LHCN-M2 (cell line): ENCODE measurements at places on chromosomes 1 and 21.

GRCh38 chr1:229152311-229152710, 118.6 kb upstream of the RAB4A start:
- DNase-seq: no peak

- no peak for DNase-seq
These were observed 51.7 kb downstream of the RASSF5 start for GRCh38 chr1:206558794-206559671.

DNA sequence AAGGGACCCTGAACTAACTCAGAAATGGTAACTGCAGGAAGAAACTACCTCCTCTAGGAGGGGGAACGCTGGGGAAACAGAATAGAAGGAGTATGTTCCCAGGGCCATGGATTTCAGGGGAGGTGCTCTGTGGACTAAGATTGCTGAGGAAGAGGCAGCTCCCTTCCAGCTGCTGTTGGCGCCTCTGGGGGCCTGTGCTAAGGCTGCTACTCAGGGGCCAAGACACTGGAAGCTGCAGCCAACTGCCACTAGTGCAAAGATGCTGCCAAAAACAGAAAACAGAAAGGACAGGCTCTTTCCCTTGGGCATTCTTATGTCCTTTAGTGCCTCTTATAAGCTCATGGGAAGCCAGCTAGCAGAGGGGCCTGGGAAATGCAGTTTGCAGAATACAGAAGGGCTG, 58.0 kb upstream of the SGIP1 start:
- no peak for DNase-seq

GRCh38 chr1:58785442-58786058, 1.7 kb upstream of the JUN start:
- peak; percentile 88 for DNase-seq

DNA sequence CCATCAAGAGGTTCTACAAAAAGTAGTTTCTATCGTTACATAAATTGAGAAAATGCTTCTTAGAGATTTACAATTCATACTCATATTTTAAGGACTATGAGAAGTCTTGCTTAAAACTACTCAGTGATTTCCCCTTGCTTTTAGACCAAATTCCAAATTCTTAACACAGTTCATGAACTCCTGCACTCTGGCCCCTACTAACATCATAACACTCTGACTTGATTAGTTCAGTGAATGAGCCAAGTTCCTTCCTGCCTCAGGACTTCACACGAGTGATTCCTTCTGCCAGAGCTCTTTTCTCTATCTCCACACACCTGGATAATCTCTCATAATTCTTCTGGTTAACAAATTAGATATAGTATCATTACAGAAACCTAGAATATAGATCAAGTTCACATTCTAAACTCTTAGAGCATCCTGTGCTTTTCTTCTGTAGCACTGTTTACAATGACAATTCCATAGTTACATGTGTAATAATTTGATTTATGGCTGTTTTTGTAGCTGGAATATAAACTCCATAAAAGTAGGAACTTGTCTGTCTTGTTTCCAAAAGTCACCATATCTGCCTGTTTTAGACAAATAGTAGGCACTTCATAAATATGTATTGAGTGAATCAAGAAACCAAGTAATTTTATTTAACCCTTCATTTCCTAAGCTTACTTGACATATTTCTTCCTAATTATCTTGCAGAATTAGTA, 59.9 kb downstream of the NUF2 start:
- DNase-seq: no peak

DNA sequence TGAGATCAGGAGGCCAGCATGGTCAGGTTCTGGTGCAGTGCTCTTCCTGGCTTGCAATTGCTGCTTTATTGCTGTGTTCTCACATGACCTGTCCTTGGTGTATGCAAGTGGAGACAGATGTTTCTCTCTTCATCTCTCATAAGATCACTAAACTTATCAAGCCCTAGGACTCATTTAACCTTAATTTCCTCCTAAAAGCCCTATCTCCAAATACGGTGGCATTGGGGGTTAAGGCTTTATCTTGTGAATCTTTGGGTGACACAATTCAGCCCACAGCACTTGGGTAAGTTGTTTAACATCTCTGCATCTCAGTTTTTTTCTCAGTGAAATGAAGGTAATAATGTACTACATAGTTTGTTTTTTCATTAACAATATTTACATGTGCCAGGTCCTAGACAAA, 152.4 kb downstream of the RWDD3 start:
- no peak for DNase-seq

- DNase-seq: no peak
These were observed 119.2 kb downstream of the LRIG2 start for GRCh38 chr1:113192242-113192641.

DNA sequence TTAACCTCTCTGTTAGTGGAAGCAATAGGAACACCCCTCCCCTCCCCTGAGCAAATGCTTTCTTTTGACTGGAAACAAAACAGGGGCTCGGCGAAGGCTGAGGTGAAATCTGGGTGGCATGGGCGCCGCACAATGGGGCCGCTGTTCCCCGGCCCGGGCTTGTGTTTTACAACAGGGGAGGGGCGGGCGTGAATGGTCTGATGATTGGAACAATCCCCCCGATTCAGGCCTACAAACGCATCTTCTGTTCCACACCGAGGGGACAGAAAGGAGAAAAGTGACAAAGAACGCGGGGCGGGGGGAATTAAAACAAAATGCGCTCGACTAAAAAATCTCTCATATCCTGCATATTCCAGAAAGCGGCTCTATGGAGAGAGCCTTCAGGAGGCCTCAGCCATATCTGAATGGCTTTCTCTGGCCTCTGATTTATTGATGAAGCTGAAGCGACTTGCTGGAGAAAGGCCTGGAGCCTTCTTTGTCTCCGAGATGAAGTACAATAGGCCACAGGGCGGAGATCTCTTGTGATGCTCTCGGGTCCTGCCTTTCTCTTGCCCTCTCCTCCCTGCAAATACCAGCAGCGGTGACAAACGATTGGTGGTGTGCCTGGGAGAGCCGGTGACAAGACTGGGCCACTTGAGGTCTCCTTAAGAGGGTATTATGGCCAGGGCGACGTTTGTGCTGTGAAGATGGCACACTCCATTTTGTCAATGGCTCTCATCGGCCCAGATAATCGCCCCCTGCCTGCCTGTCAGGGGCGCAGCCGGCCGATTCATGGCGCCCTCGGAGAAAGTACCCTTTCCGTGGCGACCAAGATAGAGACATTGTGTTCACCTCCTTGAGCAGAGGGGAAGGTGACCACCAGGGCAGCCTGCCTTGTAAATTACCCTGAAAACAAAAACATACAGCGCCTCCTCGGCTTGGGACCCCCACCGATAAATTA, 47.1 kb upstream of the OLIG2 start:
- DNase-seq: no peak

DNA sequence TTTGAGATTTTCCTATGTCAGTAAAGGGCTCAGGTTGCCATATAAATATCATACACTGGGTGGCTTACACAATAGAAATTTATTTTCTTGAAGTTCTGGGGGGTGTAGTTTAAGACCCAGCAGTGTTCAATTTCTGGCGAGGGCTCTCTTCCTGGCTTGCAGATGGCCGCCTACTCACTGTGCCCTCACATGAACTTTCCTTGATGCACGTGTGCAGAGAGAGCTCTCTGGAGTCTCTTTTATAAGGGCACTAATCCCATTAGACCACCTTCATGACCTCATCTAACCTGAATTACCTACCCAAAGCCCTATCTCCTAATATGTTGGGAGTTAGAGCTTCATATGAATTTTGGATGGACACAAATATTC, 21.1 kb downstream of the TMEM51 start:
- no peak for DNase-seq

GRCh38 chr21:35578347-35578782, 482.0 kb downstream of the SETD4 start:
- peak; percentile 83 for DNase-seq

DNA sequence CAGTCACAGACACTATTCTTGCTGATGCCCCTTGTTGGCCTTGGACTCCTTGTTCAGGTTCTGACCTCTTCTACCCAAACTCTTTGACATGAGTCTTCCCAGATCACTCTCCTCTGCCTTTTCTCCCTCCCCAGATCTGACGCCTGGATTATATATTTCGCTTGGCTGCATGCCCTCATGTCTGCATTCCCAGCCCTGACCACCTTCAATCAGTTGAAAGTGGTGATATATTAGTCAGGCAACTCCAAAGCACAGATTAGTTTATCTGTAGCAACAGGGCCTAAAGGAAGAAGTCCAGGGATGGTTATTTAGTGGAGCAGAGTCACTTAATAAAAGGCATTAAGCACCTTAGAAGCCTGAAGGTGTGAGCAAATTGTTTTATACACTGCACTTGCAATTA, 110.0 kb upstream of the GUCA2B start:
- no peak for DNase-seq

DNA sequence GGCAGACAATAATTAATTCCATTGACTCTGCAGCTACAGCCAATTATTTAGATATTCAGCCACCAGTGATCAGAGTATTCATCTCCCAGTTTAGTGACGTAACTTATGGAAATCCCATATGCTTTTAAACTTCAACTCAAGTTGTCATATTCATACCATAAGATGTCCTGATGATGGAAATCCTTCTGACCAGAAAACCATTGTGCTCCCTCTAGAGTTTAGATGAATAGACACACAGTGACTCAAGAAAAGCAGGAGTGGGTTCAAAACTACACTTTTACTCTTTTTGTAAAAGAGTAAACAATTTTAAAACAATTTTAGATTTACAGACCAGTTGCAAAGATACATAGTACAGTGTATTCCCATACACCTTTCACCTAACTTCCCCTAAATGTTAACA, 463.7 kb downstream of the KCNT2 start:
- DNase-seq: no peak

- peak; percentile 6 for DNase-seq
These were observed 5.5 kb downstream of the KCNA10 start for GRCh38 chr1:110513511-110513910.

- no peak for DNase-seq
These were observed 5.4 kb upstream of the NUAK2 start for GRCh38 chr1:205326812-205327466.

DNA sequence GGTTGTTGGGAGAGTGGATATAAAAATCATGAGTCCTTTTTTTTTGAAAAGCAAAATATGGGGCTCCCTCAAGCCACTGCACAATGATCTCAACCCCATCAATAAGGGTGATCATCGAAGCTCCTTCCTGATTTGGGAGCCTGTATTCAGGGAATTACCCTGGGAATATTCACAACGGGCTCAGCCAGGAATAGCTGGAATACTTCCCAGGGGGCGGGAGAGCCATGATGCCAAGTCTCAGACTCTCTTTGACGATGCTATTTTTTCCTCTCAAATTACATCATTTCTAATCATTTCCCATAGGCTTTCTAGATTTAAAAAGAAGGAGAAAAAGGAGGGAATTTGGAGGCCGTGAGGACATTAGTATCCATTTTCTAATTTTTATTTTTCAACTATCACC, 18.4 kb downstream of the OLIG1 start:
- DNase-seq: no peak

DNA sequence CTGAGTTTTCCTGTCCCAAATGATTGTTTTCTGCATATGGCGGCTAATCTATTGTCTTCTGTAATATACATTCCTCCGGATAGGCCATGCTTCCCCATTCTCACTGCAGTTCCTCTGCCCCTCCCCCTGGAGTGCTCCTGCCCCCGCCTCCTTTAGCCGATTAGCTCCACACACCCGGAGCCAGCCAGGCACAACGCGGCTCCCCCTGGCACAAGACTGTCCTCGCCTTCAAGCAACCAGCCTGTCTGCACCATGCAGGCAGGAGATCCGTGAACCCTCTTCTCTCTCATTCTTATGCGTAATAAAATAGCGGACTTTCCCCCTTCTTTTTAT, 18.0 kb downstream of the SERTAD4 start:
- DNase-seq: no peak

- peak; percentile 71 for DNase-seq
These were observed 301.7 kb upstream of the KAZN start for GRCh38 chr1:14296795-14297194.

DNA sequence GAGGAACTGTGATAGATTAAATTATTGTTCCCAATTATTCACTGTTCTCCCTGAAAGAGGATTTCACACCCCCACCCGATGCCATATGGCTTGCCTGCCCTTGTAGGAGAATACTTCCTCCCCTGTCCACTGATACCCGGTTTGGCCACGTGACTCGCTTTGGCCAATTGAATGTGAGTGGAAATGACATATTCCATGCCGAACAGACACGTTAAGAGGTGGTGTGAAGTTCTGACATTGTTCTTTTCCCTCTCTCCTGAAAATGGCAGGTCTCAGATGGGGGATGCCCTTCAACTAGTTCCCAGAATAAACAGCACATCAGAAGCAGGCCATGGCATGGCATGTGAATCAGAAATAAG, 5.3 kb downstream of the STUM start:
- no peak for DNase-seq

- no peak for DNase-seq
These were observed 356.6 kb upstream of the LYPLAL1 start for GRCh38 chr1:218817071-218817470.

- DNase-seq: no peak
These were observed 21.0 kb upstream of the IFI44L start for GRCh38 chr1:78599294-78599693.

- DNase-seq: no peak
These were observed 1.4 kb downstream of the MEGF6 start for GRCh38 chr1:3609769-3610526.

DNA sequence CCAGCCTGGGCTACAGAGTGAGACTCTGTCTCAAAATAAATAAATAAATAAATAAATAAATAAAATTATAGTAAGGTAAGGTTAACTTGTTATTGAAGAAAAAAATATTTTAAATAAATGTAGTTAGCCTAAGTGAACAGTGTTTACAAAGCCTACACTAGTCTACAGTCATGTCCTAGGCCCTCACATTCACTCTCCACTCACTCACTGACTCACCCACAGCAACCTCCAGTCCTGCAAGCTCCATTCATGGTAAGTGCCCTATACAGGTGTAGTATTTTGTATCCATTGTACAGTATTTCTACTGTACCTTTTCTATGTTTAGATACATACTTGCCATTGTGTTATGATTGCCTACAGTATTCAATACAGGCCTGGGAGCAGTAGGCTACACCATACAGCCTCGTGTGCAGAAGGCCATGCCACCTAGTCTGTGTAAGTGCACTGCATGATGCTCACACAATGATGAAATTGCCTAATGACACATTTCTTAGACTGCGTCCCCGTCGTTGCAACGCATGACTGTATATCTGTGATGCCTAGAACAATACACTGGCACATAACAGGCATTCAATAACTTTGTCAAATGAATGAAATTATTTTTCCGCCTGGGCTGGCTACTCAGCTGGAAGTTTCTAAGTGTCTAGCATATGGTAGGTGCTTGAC, 14.8 kb downstream of the KCNN3 start:
- DNase-seq: no peak

- DNase-seq: no peak
These were observed 14.7 kb upstream of the NPHP4 start for GRCh38 chr1:6006882-6007281.

- DNase-seq: peak; percentile 24
These were observed 188.2 kb downstream of the ZBTB18 start for GRCh38 chr1:244239261-244239770.

DNA sequence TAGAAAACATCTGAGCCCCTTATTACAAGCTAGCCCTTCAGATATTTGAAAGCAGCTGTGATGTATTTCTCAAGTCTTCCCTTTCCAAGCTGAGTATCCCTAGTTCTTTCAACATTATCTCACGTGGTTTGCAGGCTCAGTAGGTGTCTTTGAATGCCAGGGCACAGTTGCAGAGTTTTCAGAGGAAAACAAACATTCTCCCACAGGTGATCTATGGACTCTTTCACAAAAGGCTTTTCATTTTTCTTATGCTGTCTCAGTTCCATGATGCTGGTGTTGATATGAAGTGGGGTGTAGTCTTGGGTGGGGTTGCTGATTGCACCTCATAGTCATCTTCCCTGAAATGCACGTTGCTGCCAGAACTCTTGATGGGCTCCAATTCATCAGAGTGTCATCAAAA, 17.3 kb downstream of the CACNA1E start:
- DNase-seq: no peak

GRCh38 chr1:48858200-48858920, 81.7 kb upstream of the BEND5 start:
- DNase-seq: no peak
